NCI-H774 (cell line): ENCODE measurements at places on chromosomes 5 and 9.

DNA sequence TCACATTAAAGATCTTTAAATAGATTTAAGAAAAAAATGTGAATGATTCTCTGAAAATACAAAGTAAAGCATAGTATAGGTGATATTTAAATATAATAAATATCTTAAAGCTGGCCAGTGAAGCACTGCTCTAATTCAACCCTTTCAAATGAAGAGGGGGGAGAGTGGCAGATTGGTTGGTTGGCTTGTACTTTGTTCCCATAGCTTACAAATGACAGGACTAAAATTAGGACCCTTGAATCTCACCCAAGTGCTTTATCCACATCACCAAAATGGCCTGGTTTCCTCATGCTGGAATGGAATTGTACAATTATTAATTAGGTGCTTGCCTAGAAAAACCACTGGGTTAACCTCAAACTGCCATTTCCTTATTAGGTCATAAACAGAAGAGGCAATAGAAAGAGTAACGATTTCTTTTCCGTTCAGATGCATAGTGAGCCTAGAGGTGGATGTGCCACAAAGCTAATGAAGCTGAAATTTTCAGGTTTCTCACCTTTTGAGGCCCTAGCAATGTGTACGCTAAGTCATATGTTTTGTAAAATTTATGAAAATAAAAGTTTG lies 354.5 kb upstream of the CDH6 start:
- no peak for DNase-seq

DNA sequence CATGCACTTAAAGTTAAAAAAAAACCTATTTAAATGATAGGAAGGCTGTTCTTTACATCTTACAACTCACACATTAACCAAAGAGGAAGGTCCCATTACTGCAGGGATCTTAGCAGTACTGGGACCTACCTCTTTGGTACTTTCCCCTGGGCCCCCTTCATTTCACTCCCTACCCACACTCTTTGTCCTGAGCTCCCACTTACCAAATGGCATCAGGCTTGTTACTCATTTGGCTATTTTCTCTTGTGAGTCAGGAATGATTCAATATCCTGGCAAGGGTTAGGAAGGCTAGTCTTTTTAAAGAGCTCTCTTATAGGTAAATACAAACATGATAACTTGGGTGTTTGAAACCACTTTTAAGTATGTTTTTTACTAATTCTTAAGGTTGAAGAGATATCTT lies 117.4 kb upstream of the ELL2 start:
- no peak for DNase-seq

DNA sequence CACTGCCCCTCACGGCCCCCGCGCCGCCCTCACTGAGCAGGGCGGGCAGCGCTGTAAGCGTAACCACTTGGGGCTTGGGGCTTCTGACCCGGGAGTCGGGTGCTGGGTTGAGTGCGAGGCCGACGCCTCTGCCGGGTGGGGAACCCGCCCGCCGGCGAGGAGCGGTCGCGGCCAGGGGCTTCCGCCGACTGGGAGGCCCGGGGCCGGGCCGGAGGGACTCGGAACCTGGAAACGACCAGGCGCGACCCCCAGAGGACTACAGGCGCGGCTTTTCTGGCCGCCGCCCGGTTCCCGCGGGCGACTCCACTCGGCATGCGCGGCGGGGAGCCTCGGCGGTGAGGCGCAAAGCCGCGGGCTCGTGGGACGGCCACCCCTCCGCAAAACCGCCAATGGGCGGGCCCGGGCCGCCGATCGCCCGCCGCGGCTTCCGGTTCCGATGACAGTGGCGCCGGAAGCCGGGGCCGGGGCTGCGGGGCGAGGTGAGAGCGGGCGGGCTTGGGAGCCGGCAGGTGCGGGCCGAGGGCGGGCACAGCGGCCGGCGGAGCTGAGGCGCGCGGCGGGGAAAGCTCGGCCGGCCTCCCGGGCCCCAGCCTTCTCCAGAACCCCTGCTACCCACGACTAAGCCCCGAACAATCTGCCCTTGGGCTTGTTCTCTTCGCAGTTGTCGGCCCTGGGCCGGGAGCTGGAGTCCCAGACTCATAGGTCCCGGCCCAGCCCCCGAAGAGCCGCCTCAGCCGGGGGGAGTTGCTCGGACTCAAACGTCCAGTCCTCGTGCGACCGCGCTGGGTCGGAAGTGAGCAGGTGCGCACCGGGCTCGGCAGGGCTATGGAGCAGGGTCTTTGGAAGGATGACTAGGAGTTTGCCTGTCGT lies at the start of gene RMND5B:
TSS of gene RMND5B (plus strand) at position 439 of the 870 bp plus-strand sequence. CDS start 7,106 bp downstream, outside the sequence.
- peak; percentile 88 for DNase-seq

GRCh38 chr5:54476682-54477081 lies 21.2 kb downstream of the HSPB3 start:
- no peak for DNase-seq

- no peak for DNase-seq
These were observed 34.0 kb downstream of the IL6ST start for GRCh38 chr5:55960779-55961178.

GRCh38 chr5:162068412-162068811 lies 839 bp downstream of the GABRG2 start:
- DNase-seq = no peak

- DNase-seq = no peak
These were observed 11.5 kb upstream of the ANKRD55 start for GRCh38 chr5:56244627-56245026.

GRCh38 chr5:73282923-73283322 lies 109.9 kb downstream of the TMEM174 start:
- DNase-seq = peak; percentile 45

DNA sequence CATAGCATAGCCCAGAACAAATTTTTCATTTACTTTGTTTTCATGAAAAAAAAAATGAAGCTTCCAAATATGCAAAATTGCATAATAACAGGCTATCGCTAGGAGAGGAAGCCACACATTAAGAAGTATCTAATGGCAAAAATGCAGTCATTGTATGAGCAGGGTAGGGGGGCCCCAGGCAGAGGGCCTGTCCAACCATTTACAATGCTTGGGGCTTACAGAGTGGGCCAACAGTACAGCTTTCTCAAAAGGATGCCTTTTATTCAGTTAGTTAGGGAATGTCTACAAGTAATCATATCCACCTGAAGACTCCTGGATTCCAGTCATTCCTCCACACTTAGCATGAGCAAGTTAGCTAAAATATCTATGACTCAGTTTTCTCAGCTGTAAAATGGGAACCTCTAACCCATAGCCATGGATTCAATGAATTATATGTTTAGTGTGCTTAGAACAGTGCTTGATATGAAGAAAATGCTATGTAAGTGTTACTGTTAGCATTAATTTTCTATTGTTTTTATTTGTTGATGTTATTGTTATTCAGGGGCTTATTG lies 117.7 kb downstream of the GAS1 start:
- no peak for DNase-seq

DNA sequence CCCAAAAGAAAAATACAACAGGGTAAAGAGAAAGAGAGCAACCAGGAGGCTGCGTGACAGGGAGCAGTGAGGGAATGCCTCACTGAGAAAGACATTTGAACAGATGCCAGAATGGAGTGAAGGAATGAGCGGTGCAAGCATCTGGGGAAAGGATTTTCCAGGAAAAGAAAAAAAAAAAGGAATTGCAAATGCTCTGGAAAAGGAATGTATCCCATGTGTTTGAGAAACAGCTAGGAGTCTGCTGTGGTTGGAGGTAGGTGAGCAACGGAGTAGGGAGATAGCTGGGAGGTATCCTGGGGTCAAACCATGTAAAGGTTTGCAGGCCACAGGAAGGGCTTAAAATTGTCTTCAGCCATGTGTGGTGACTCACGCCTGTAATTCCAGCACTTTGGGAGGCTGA lies 23.6 kb upstream of the CEMIP2 start:
- no peak for DNase-seq

DNA sequence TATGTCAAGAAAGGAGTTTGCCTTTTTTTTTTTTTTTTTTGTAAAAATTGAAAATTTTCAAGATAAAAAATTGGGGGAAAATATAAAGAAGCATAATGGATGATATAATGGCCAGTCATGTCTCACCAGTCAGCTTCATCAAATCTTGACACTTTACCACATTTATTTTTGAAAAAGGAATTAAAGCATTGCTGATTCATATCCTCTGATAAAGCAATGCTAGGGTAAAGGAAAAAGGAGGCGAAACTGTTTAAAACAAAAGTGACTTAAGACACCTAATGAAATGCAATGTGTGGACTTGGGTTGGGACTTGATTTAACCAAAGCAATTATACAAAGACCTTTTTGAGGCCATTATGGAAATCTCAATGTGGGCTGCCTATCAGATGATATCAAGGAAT lies 208.5 kb downstream of the ARHGAP26 start:
- no peak for DNase-seq

DNA sequence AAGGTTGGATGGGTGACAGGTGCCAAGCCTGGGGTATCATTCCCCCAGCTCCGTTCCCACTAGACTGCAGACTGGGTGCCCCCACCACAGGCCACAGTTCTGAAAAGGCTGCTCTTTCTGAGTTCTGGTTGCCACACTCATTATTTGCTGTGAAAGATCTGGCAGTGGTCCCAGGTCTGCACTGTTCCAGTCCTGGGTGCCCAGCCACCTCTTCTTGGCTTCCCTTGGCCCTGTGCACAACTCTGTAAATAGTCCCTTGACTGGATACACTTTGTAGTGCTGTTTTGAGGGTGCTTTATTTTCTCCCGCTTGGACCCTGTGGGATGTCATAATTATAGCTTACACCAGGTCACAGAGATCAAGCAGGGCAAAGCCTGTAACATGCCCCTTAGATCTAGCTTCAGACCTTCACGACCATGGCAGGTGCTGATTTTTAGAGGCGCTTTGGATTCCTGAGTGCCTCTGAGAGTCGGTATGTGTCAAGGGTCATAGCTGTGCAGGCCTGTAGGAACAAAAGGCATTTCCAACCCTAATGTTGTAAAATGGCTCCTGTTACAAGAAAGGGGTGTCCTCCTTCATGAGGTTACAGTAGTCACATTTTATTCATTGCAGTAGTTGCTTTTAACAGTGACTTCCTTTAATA lies 344.9 kb downstream of the ICE1 start:
- peak; percentile 23 for DNase-seq

DNA sequence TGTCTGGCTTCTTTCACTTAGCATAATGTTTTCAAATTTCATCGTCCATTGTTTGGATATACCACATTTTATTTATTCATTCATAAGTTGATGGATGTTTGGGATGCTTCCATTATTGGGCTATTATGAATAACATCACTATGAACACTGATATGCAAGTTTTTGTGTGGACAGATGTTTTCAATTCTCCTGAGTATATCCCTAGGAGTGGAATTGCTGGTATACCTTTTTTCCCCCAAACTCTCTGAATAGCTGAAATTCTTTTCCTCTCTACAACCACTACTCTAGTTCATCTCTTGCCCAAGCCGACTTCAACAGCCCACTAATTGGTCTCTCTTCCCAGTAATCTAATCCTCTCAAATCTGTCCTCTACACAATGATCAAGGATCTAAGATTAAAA lies 4.7 kb upstream of the ZFR start:
- no peak for DNase-seq

DNA sequence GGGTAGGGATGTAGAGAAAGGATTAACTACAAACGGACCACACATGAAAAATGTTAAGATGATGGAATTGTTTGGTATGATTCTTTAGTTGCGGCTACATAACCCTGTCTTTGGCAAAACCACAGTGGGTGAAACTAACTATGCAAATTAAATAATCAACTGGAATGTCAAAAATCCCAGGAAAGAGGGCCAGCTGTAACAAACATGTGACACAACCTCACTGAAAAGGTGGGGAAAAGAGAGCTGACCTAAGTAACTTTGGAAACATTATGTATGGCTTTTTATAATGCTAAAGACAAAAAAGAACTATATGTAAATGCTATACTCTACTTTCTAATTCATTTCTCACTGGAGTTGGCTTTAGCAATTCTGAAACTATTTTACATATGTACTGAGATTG lies 252.0 kb downstream of the MRPS30 start:
- DNase-seq = no peak

DNA sequence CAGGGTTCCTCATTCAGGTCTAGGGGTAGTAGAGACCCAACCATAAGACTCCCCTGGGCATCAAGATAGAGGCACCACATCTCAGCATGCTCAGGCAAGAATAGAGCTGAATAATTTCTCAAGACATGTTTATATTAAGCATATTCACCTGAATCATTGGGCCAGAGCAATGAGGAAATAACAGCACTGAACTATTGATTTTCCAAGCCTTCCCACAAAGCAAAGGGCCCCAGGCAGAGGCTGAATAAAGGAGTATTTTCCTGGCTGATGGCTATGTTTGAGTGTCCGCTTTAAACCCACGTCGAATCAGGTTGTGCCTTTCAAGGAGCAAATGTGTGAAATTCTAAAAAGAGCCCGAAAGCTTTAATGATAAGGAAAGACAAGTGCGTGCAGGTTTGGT lies 129.2 kb downstream of the HSD17B3 start:
- no peak for DNase-seq

- no peak for DNase-seq
These were observed 4.3 kb downstream of the B4GALT1 start for GRCh38 chr9:33162721-33163311.

DNA sequence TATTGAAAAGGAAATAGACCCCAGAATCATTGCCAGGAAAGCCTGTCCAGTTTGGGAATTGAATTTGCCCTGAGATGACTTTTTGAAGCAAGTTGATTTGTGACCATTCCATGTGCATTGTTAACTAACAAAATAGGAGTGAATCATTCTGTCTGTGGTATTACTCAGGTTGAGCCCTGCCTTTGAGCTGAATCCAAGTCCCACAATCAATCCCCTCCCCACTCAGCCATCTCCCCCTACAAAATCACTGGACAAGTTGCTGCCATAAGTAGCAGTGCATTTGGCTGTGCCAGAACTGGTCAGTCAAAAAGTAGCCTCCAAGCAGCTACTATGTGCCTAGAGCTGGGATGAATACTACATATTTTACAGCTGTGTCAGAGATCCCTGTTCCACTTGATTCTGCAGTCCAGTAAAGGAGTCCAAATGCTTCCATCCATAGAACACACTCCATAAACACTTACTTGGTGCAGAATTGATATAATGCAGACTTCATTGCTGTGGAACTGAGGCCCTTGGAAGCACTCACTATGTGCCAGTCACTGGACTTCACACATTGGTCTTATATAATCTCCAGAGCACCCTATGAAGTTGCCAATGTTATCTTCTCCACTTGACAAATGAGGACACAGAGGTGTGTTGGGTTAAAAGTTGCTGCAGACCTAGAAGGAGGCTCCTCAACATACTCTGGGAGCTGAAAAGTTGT lies 96.1 kb downstream of the ZNF462 start:
- no peak for DNase-seq

DNA sequence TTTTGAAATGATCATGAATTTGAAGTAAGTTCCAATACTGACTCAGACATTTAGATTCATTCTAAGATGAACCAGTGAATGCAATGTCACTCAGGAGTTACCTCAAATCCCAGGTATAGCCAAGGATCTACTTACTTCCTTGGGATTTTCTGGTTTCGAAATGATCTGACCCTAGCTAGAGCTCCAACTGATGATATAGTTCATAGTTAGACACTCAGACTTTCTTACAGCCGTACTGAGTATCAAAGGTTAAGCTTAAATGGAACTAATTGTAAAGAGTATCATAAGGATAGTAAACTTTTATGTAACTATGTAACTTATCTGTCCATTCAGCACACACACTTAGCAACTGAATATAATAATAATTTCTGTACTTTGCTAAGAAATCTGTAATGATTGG lies 84.0 kb upstream of the FSD1L start:
- no peak for DNase-seq
